ENCODE measurements at places on chromosomes 7 and 10.

- no peak for DNase-seq
These were observed 72.5 kb upstream of the CTBP2 start for GRCh38 chr10:125232841-125233240.

DNA sequence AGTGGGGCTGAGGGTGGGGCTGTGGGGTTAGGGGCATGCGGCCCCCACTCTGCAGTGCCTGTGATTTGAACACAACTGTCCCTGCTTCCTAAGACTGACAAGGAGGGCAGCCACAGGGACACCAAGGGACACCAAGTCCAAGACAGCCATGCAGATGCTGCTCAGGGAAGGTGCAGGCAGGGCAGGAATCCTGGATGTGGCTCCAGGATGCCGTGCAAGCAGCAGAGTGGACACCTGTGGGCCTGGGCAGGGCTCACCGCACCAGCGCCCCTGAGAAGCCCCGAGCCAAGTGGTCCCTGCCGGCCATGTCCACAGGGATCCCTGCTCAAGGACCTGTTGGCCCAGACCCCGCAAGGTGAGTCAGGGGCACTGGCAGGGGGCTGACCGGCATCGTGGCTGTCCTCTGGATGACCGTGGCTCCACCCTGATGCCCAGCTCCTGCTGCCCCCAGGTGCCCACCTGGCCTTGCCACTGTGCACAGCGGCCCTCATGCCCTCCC is 58.5 kb downstream of the STK32C start:
- DNase-seq = no peak

- DNase-seq = no peak
These were observed 15.3 kb downstream of the ST7 start for GRCh38 chr7:116968631-116969030.

DNA sequence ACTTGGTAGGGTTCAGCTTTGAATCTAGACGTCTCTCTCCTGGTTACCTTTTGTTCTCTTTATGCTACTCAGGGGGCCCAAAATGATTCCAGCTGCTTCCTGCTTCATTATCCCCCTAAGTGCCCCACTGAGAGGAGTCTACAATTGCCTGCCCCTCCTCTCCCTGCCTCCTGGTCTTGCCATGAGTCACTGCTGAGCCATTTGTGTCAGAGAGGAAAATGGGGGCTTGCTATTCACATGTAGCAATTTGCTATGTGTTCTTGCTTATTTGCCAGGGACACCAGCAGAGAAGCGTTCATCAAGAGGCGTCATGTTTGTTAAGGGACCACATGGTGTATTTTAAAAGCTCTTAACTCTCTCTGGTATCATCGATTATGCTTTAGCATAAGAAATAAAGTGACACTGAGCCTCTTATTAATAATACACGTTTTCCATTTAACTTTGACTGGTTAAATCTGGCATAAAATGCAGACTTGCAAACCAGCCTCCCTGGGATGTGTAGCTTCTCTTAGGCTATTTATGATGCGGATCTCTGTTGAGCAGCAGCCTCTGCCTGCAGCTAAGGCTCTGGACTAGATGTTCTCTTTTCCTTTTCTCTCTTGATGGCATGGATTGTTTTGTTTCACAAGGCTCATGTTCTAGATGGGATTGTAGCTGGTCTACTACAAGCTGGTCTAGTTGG is 239.3 kb downstream of the AUTS2 start:
- no peak for DNase-seq

GRCh38 chr10:84018826-84019225 is 120.5 kb upstream of the GHITM start:
- DNase-seq = no peak

DNA sequence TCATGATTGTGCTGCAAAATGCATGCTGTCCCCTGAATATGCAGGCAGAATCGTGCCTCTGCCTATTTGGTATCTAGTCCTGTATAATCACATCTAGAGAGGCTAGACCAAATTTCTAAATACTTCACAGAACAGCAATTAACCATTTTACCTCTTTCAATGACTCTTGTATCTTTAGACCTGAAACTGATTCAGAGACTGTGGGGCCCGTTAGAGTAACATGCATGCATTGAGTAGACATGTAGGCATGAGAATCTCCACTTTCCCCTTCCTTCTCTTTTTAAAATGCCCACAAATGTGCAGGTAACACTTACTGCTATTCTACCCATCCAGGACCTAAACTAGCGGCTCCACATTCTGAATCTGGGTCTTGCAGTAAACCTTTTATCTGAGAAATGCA is 8.8 kb downstream of the ZNF92 start:
- DNase-seq = no peak

- DNase-seq = no peak
These were observed 23.7 kb upstream of the ITGB1 start for GRCh38 chr10:32981760-32982159.

- no peak for DNase-seq
These were observed 174.0 kb downstream of the GFRA1 start for GRCh38 chr10:116099023-116099420.

DNA sequence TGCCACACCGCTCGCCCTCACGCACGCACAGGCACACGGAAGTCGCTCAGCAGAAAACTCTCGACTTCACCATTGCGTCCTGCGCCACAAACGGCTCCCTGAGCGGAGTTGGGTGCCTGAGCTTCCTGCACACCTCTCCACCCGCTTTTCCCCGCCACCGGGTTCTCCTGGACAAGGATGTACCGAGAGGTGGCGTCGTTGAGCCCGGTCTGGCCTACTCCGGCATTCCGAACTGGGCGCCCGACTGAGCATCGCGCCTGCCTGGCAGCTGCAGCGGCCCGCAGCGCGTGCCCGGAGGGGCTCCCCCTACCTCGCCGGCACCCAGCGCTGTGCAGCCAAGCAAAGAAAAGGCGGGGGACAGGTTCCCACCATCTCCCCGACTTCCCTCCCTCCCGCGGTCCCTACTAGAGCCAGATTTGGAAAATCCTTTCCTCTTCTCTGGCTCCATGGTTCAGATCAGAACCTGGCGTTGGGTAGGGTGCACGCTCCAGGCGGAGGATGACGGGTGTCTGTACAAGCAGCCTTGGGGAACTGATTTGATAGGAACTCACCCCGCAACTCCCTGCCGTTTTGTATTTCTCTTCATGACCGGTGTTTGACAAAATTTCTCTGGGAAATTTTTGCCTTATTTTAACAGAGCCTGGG is 1.7 kb downstream of the SORCS3 start:
- no peak for DNase-seq

Measured in stimulated activated CD8-positive, alpha-beta memory T cell treated with anti-CD3 and anti-CD28 coated beads, Interleukin-15, amount 100 ng/mL, for 4 hours (primary cell).